ENCODE measurements at places on chromosomes 3 and 15.
A peak's percentile ranks its signal among the peaks of the same experiment; 100 is the strongest.

- DNase-seq: no peak
Measured at GRCh38 chr3:132405609-132406299, 11.5 kb upstream of the DNAJC13 start.

DNA sequence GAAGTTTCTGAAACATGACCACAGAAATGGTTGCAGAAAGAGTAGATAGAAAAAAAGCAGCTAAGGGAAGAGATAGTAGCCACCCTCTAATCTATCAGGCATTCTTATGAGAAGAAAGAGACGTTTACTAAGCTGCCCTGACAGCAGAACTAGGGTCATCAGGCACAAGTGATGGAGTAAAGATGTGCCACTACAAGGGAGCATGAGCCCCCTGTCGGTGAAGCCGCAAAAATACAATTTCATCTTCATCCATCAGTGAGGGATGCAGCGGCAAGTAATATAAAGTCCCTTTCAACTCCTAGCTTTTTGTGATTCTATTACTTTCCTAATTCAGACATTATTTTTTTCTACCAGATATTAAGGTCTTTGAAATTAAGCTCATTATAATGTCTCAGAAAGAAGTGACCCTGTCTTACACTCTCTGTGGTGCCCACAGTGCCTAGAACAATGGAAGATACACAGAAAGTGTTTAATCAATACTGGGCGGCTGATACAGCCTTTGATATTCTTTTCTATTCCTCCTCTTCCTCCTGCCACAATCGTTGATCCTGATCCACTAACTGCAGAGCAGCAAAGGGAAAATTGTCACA lies 651.6 kb downstream of the NTRK3 start:
- peak; percentile 10 for DNase-seq

- DNase-seq: no peak
Measured at GRCh38 chr15:42413920-42414319, 54.6 kb downstream of the CAPN3 start.

DNA sequence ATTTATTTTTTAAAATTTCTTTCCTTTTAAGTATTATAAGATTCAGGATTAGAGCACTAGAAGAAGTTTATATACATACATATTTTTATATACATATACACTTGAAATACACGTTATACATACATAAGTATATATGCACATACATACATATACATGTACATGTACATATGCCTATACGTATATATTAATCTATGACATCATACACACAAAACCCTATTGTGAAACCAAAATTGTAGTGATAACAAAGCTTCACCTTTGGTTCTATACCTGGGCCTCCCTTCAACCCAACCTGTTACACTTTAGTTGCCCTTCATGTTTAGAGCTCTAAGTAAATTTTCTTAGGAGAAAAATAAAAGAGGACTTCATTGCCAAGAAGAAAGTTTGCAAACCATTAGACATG lies 17.0 kb downstream of the AADACL2 start:
- DNase-seq: no peak
